ENCODE measurements at places on chromosomes 12 and 14. TPM values are rescaled to one million over a fixed set of nuclear protein-coding genes. Genes with fewer than 3 reads are reported as not detected.

DNA sequence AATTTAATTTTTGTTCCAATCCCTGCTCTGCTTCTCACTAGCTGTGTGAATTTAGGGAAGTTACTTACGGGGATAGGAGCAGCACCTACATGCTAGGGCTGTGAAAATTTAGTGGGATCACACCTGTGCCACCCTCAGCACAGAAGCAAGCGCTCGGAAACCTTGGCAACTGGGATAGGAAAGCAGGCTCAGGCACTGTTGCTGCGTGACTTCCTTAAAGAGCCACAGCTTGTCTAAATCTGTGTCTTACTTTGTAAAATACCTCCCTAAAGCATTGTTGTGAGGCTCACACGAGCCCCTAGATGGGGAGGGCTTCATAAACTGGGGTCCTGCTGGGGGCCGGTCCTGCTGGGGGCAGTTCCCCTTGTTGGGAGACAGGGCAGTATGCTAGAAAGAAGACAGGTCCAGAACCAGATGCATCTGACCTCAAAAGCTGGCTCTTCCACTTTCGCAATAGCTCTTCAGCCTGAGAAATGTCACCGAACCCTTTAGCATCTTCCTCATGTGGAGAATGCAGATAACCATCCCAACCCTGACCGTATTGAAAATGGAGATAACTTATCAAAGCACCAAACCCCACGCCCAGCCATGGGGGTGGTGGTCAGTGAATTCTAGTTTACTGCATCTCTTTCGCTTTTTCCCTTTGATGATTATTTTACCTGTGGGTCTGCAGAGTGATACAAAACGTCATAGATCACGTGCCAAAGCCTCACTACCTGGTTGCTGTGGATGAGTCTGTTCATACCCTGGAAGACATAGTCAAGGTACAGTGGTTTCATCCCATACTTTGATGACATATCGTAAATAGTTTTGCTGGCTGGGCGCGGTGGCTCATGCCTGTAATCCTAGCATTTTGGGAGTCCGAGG lies 54.1 kb downstream of the AK7 start:
- H3K36me3 ChIP-seq: no peaks in the 10 kb centered on the region
- H3K27ac ChIP-seq: no peak overlapping the region
- no peak overlapping the region for H3K4me3 ChIP-seq

DNA sequence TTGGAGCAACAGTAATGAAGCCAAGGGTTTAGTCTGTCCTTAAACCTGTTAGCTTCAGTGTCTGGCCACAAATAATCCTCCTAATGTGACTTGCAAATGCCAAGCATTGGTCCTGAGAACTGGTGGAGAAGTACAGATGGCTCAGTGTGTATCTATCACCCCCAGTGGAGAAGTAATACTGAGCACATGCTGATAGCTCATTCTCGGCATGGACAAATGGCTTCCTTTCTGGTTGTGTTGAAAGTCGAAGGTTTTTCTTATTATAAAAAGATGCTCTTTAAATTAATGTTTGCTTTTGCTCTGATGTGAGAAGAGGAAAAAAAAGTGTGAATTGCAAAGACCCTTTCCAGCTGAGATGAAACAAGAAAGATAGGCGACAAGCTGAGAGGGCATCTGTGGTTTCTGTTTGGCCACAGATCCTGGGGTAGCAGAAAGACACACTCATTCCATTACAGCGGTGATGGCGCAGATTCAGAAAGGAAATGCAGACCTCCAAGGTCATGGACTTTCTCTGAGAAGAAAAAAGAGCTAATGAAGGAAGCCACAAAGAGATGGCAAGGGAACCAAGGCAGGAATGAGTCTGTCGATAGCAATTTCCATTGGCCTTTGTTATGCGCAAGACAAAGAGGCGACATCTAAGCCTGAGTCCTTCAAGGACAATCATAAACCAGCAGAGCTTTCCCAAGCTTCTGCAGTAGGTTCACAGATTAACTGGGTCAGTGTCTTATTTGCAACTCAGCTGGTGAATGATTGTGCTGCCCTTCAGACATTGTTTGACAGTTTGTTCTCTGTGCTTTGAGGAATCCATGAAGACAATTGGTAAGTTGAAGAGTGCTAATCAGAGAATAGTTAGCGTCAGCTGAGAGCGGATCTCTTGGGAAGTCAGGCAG lies 155.5 kb upstream of the RGS6 start:
- H3K4me3 ChIP-seq: no peak overlapping the region
- DNase-seq: peak; percentile 39
- H3K36me3 ChIP-seq: peaks cover 7% of the 10 kb centered on the region

DNA sequence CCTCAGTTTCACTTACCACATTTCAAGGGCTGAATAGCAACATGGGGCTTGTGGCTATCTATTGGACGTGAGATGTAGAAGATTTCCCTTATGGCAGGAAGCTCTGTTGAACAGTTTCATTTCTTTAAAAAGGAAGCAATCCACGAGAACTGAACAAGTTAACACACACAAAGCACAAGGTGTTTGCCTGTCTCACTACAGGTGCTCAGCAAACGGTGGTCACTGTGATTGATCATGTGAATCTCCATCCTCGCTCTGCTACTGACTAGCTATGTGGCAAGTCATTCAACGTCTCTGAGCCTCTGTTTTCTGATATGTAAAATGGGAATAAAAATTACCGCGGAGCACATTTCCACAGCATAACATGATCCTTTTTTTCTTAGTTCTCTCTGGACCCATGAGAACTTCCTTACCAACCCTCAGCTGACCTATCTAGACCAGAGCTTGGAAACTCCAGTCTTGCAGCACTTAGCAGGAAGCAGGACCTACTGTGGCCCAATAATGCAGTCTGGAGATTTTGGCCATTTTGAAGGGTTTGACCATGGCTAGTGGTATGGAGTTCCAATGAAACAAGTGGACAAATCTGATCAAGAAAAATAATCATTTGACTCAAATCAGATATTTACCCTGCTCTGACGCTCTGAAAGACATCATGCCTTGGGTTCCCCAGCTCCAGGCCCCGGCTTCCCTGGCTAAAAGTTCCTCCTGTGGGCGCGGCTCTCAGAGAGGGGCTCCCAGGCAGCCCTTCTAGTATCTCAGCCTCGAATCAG lies 278.8 kb downstream of the ZFP36L1 start:
- no peaks in the 10 kb centered on the region for H3K27me3 ChIP-seq
- no peak overlapping the region for H3K27ac ChIP-seq
- peaks cover 10% of the 10 kb centered on the region for H3K4me1 ChIP-seq

DNA sequence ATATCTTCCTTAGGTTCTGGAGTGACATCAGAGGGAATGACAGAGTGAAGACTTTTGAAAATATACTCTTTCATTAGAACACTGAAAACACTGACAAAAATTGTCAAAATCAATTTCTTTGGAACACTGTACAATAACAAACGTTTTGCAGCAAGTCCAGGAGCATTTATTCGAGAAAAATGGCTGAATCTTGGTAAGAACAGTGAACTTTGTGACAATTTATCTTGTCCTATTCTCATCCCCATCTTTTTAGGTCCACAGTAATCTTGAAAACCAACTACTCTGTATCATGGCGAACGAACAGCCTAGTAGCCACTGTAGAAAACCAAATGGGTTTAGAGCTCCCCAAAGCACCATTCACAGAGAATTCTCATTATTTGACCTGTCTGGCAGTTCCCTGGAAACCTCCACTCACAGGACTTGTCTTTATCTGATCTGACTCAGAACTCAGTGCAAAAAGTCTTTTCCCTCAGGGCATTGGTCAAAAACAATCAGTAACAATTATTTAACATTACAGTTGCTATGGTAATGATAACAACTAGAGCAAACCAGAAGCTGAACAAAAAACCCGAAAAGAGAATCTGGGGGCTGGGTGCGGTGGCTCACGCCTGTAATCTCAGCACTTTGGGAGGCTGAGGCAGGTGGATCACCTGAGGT lies 20.3 kb upstream of the PPP2R5E start:
- H3K4me1 ChIP-seq: no peaks in the 10 kb centered on the region
- DNase-seq: no peak
- no peak overlapping the region for H3K27ac ChIP-seq

- no peak for DNase-seq
- H3K27me3 ChIP-seq: no peaks in the 10 kb centered on the region
- H3K36me3 ChIP-seq: peaks cover 50% of the 10 kb centered on the region
- peaks cover 5% of the 10 kb centered on the region for H3K4me1 ChIP-seq
These were observed 91.9 kb downstream of the RAD52 start for GRCh38 chr12:857611-858010.

DNA sequence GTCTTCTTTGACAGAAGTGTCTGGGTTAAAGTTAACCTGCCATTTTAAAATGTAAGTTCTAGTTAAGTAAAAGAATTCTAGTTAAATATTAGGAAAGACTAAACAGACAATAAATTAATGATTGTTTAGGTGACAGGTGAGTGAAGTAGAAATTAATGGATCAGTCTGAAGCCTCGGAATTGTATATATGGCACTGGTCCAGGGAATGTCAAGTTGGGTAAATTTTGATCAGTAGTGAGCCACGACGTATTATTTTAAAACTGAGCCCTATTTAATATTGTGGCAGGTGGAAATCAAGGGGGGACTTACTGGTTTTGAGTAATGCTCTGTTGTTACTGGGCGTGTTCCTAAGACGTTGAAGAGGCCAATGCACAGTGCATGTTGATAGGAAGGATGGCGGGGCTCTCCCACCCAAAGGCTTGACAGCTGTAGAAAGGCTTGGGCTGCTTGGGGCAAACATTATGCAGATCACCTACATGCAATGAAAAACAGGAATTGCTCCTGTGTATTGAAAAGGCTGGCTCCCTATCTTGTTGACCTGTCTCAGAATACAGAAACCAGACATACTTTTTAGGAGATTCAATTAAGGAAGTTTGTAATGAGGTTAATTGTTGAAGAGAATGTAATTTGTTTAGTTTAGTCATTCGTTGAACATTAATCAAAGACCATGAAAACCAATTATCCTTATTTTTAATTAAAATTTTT lies 5.9 kb upstream of the PPFIBP1 start:
- peaks cover 7% of the 10 kb centered on the region for H3K4me1 ChIP-seq
- peaks cover 48% of the 10 kb centered on the region for H3K27me3 ChIP-seq
- H3K4me3 ChIP-seq: no peak overlapping the region
- H3K27ac ChIP-seq: no peak overlapping the region

DNA sequence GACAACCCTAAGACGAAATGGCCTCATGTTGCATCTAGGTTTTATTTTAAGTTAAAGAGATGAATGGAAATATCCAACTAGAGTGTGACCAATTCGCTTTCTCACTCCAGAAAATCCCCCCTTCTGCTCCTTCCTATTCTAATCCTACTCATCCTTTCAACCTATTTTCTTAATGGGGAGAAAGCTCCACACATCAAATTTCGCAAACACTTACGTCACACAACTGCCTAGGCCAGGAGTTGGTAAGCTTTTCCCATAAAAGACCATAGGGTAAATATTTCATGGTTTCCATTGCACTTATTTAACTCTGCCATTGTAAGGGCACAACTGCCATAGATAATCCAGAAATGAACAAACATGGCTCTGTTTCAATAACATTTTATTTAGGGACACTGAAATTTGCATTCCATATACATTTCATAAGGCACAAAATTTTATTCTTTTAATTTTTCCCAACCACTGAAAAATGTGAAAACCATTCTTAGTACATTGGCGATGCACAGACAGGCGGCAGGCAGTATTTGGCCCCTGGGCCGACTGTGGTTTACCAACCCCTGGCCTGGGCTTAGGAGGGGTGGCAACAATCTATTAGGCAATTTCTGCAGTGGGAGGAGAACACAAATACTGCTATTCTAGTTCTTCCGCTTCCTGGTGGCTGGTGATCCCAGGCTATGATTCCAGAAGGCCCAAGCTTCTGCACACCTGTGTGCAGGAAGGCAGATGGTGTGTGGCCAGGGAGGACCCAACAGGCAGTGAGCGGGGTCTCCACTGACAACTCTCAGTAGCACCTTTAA lies 67.2 kb upstream of the FOXN3 start:
- peak overlapping the region; percentile 17 for H3K27ac ChIP-seq
- H3K4me3 ChIP-seq: no peak overlapping the region
- no peak for DNase-seq

DNA sequence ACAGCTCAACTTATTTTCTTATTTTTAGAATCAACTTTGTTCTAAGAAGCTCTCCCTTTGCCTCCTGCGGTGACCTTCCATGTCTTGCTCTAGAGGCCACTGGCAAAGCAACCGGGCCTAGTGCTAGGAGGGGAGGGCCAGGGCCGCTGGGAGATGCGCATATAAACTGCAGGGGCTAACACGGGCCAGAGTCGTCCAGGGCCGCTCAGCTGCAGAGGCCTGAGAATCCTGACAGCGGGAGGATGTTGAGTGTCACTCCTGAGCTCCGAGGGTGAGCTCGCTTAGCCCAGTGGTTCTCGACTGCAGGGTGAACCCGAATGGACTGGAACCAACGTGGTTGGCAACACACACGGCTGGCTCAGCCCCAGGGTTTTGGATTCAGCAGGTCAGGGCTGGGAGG lies 6.5 kb upstream of the PIWIL1 start:
- DNase-seq: no peak
- no peak overlapping the region for H3K4me3 ChIP-seq
- H3K27ac ChIP-seq: no peak overlapping the region
- no peaks in the 10 kb centered on the region for H3K4me1 ChIP-seq
- peaks cover 2% of the 10 kb centered on the region for H3K27me3 ChIP-seq

DNA sequence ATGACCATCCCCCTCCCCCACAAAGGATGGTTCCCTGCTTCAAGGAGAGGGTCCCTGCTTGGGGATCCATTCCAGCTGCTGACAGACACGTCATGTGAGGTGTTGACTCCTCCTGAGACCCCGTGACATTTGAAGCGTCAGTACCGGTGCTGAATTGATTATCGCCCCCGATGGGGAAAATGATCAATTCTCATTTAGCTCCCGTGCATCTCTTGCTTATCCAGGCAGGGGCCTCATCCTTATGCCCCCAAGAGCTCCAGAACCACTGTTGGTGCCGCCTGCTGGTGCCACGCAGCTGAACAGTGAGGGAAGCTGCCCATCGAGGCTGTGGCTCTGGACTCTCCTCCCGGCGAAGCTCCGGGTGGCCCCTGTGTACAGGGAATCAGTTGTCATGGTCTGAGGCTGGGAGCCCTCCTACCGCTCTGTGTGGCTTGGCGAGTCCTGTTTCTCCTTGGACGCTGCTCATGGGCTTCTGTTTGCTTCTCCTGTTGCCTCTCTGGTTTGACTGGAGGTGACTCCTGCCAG lies 4.6 kb downstream of the KIF26A start:
- DNase-seq: no peak
- H3K4me3 ChIP-seq: no peak overlapping the region
- H3K27ac ChIP-seq: no peak overlapping the region
- peaks cover 6% of the 10 kb centered on the region for H3K27me3 ChIP-seq

DNA sequence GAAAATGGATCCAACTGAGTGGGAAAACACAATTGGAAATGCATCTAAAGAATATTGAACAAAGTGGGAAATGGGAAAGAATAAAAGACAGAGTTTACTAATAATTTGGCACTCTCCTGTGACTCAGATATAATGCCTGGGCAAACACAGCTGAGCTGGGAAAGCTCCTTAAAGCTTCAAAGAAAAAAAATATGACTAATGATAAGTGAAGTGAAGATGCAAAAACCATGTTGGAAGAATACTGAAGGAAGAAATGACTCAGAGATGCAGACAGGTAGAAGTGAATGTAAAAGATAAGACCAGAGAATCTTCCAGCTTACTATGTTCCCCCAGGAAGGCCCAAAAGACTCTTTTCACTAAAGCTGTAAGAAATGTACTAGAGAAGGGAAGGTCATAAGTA lies 62.4 kb upstream of the FOXG1 start:
- no peaks in the 10 kb centered on the region for H3K4me1 ChIP-seq
- no peaks in the 10 kb centered on the region for H3K27me3 ChIP-seq
- DNase-seq: no peak
- no peak overlapping the region for H3K4me3 ChIP-seq
- H3K36me3 ChIP-seq: no peaks in the 10 kb centered on the region
- H3K27ac ChIP-seq: no peak overlapping the region

The NKX2-8 gene
- not detected for total RNA-seq

The SLC25A47 gene
- not detected for total RNA-seq

All from activated CD4-positive, alpha-beta memory T cell treated with anti-CD3 and anti-CD28 coated beads, Interleukin-2, amount 10 ng/mL, durations not matched to agents 7 days and 5 days (primary cell).